ENCODE measurements at places on chromosomes 4 and X.

DNA sequence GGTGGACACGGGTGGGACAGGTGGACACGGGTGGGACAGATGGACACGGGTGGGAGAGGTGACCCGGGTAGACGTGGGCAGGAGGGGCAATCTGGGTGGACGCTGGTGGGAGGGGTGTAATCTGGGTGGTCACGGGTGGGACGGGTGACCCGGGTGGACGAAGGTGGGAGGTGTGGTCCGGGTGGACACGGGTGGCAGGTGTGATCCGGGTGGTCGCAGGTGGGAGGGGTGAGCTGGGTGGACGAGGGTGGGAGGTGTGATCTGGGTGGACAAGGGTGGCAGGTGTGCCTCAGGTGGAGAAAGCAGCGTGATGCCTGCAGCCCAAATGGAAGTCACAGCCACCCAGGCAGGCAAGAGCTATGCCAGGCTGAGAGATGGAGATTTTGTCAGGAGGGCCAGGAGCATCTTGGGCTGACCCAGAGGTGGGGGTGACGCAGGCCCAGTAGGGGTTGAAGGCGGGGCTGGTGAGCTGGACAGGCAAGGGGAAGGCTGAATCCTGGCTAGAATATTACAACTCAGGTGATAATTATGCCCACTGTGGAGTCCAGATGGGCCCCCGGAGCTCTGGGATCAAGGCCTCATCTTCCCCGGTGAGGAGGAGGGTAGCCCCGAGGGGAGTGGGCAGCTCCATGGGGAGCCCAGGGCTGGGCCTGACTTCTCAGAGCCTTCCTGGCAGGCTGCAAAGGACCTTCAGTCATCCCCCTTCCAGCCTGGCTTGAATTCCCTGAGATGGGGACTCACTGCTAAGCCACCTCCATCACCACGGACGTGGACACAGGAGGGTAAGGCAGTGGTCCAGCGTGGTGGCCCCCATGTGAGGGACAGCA lies 100.0 kb downstream of the ADRA2C start:
- no peak for DNase-seq

DNA sequence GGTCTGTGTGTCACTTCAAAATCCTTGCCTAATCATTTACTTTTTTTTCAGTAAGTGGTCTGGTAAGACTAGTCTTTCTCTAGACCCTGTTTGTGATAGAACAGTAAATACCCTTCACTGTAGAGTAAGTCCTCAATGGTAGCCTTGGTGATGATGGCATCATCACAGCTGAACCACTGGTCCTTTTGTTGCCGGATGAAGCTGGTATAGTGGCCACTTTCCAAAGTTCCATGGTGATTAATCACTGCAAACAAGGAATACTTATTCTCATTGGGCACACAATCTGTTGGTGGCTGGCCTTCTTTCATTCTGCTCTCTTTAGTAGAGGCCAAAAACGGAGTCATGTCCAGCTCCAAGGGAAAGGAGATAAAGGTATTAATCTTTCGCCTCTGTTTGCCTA lies 2.9 kb downstream of the USP51 start:
- no peak for DNase-seq

- no peak for DNase-seq
Measured at GRCh38 chr4:40515037-40515397, 114.6 kb downstream of the RBM47 start.

GRCh38 chrX:68698942-68699341 lies 51.5 kb downstream of the STARD8 start:
- DNase-seq = no peak

DNA sequence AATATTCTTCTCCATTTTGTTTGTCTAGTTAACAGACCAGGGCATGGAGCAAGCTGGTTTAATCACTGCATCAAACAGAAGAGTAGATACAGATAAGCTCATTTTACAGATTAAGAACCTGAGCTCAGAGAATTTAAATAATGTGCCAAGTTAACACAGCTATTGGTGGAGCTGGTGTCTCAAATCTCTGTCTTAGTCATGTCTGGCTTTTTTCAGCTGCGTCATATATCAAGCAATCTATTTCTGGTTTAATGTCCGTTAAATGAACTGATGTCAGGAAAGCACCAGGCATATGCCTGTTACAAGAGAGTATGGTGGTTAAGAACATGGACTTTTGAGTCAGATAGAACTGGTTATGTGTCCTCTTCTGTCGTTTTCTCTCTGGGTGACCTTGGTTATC lies 79.8 kb upstream of the ADGRA3 start:
- DNase-seq = no peak

GRCh38 chr4:86856896-86857295 lies 7.7 kb upstream of the SLC10A6 start:
- no peak for DNase-seq

DNA sequence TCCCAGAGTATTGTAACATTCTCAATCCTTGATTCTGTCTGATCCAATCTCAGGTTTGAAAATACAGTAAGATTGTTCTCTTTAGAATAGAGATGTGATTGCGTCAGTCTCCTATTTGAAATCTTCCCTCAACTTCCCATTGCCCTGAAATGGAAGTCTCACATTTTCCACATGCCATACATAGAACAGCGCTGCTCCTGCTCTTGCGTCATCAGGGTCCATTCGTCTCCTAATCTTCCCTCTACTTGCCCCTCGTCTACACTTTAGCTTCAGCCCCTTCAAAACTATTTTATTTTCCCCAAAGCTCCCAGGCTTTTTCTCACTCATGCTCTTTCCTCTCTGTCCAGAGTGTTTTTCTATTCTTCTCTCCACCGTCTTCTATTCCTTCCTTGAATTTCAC lies 301.7 kb upstream of the MAGEB2 start:
- no peak for DNase-seq

- DNase-seq = no peak
Measured at GRCh38 chrX:154991039-154991438, 31.5 kb downstream of the F8 start.

DNA sequence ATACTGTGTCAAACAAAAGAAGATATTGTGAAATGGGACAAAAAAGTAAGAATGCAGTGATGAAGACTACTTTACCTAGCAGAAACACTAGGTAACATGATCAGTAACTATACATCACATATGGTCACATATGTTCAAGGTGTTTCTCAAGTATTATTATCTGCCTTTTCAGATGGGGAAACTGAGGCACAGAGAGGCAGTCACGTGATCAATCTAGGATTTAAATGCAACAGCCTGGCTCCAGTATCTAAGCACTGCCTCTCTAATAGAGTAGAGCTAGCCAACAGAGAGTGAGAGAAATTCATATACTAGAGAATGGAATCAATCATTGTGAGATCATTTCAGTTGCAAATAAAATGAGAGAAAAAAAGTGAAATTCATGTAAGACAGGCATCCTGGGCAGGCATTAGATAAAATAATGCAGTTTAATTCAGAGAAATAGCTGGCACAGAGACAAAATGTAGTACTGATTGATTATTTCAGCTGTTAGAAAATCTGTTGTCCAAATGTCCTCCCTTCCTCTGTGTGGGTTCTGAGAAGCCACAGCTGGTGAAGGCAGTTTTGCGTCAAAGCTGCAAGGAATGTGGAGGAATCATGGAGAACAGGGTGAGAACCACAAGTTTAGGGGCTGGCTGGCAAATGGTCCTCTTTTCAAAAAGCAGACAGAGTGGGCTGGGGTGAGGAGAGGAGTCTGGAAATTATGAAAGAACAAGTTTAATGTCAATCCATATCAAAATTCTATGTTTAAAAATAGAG lies 26.0 kb downstream of the SMIM43 start:
- DNase-seq = no peak

GRCh38 chr4:124564121-124564520 lies 148.4 kb downstream of the ANKRD50 start:
- DNase-seq = no peak

- no peak for DNase-seq
Measured at GRCh38 chrX:154355776-154356140, 18.7 kb downstream of the FLNA start.

GRCh38 chr4:122688529-122689140 lies 43.9 kb upstream of the BBS12 start:
- no peak for DNase-seq

DNA sequence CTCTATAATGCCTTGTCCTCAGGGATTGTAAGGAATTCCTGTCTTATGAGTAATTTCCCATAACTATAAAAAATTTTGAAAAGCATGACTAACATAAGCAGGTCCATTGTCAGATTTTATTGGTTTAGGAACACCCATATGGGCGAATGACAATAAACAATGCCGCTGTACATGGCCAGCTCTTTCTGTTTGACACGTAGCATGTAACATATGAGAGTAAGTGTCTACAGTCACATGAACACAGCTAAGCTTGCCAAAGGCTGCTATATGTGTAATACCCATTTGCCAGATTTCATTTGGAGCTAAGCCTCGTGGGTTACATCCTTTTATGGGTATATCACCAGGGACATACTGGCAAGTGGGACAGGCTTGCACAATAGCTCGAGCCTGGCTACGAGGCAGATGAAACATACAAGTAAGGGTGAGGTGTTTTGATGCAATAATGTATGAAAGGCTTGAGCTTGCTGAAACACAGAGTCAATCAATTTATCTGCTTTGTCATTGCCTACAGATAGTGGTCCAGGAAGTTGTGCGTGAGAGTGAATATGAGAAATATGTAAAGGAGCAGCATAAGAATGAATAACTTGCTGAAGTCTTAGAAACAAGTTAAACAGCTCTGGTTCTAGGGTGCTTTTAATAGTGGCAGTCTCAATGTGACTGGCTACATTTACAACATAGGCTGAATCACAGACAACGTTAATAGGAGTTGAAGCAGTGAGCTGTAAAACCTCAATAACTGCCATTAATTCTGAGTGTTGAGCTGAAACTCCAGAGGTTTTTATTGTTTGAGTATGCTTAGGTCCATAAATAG lies 67.4 kb upstream of the UGT2B10 start:
- DNase-seq = no peak

- no peak for DNase-seq
Measured at GRCh38 chr4:127641524-127641923, 8.8 kb downstream of the INTU start.

GRCh38 chr4:186759990-186760389 lies 36.3 kb upstream of the FAT1 start:
- DNase-seq = no peak

DNA sequence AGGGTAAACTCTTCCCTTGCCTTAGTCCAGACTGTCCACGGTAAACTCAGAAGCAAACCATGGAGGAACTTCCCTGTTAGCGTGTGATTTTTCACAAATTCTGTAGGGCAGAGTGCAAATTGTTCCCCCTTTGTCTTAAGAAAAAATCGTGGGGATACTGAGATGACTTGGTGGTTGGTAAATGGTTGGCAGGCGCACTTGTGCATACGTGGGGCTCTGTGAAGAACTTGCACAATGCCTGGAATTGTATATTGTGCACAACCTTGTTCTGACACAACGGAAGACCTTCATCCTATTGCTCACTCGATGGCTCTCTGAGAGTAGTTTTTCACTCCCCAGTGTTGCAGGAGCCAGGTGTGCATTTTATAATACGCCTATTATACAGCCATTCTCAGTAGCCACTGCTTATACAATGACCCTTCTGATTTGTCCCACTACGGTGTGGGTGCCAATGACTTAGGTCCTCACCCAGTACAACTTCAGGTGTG lies 150.0 kb downstream of the SPRY1 start:
- no peak for DNase-seq

- DNase-seq = no peak
Measured at GRCh38 chrX:7198499-7198898, 50.5 kb upstream of the PUDP start.

- no peak for DNase-seq
Measured at GRCh38 chr4:100356172-100356571, 161.7 kb downstream of the EMCN start.

DNA sequence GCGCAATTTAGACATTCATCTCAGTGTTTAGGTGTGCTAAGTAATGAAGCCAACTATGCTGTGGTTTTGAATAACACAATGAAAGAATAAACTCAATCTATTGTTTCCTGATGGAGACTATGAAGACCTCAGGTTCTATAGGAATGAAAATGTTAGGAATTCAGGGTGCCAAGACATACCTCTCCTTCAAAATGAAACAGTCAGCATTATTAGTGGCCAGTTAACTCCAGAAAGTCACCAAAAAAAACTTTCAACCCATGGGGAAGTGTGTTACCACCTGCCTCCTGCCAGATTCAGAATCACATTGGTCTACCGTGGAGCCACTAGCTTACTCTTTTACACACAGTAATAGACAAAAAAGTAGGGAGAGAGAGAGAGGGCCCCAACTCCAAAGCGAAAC lies 352.9 kb downstream of the GABRG1 start:
- no peak for DNase-seq

GRCh38 chr4:124682384-124682783 lies 30.1 kb downstream of the ANKRD50 start:
- no peak for DNase-seq

GRCh38 chrX:2831471-2832228 lies 2.9 kb downstream of the GYG2 start:
- no peak for DNase-seq

GRCh38 chr4:145784036-145784435 lies 104.1 kb downstream of the C4orf51 start:
- DNase-seq = no peak

GRCh38 chrX:66024570-66024969 lies 15.3 kb downstream of the VSIG4 start:
- no peak for DNase-seq

DNA sequence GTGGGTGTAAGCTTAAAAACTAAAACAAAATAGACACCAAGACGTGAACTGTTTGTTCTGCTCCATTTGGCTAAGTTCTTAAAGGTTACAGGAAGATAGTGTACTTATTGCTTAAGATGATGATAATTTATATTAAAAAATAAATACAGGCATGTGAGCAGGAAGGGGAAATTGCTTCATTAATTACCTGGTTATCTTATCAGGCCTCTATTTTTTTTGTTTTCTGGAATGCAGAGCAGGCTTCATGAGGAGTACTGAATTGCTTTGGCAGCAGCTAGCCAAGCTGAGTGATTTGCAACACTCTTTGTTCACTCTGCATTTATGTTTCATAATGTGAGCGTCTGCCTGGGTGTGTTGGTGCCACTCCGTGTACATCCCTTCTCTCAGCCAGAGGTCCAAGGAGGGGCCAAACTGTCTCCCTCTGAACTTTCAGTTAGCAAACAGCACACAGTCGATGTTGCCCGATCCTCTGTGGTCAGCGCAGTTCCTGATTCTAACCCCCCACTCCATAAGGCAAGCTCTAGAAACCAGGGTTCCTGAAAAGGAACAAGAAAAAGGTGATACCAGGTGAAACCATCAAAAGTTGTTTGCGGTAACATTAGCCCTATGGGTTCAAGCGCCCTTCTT lies 348.2 kb downstream of the SPRY1 start:
- no peak for DNase-seq

- DNase-seq = no peak
Measured at GRCh38 chr4:166146806-166147540, 273.9 kb downstream of the TLL1 start.

GRCh38 chr4:96183611-96184010 lies 343.7 kb downstream of the PDHA2 start:
- DNase-seq = no peak

DNA sequence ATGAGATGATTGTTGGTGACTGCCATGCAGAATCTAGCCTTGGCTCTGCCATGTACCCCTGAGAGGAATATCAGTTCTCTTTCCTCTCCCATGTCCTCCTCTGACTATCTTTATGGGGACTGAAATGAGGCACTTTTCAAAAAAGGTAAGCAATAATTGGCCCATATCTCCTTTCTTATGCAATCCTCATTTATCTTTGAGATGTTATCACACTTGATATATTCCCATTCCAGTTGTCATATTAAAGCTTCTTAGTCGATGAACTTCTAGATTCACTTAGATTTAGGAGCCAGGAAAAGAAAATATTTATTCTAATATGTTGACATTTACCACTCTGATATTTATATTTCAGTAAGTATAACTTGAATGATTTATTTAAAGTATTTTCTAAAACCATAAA lies 55.3 kb upstream of the CXCL8 start:
- no peak for DNase-seq
